Central memory CD8-positive, alpha-beta T cell (primary cell): ENCODE measurements at places on chromosomes 16 and 17.

DNA sequence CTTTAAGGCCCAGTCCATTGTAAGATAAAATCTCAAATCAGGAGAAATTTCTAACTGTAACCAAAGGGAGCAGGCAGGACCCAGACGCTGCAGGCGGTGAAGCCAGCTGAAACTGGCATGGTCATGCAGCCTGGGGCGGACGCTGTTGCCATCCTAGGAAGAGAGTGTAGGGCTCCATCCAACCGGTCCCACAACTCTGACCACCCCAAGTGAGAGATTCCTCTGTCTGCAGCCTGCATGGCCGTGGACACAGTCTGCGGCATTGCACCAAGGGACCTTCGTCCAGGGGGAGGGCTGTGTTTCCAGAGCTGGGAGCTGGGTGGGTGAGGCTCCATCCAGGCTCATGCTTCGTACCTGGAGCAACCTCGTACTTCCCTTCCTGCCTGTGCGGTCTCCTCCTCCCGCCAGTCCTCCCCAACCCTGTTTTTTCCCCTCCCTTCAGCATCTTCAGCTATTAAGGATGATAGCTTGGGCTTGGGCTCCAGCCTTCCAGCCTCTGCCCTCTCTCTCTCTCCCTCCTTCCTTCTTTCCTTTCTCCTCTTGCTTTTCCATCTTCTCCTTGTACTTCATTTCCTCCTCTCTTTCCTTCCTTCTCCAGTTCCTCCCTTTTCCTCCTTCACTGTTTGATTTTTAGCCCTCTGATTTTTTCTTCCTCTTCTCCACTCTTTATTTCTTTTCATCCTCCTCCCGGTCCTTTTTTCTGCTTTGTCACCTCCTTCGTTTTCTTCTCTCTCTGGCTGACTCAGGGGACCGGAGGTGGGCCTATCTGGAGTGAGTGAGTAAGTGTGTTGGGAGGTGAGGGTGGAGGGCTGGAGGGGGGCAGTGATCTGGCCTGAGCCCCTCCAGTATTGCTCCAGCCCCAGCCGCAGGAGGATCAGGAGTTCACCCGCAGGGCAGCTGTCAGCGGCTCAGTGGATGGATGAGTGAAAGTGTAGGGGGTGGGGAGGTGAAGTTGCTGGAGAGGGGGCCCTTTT lies 17.0 kb upstream of the LHX1 start:
- no peak overlapping the region for H3K27ac ChIP-seq
- no peak for DNase-seq
- peaks cover 4% of the 10 kb centered on the region for H3K36me3 ChIP-seq
- H3K4me3 ChIP-seq, result no peak overlapping the region

DNA sequence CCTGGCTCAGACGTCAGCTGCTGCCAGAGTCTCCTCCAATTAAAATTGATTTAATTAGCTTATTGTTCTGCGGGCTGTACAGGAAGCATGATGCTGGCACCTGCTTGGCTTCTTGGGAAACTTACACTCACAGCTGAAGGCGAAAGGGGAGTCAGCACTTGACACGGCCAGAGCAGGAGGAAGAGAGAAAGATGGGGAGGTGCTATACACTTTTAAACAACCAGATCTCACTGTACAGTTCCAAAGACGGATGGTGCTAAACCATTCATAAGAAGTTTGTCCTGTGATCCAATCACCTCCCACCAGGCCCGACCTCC lies 1.4 kb upstream of the PRDM7 start:
- peaks cover 21% of the 10 kb centered on the region for H3K27me3 ChIP-seq
- no peak overlapping the region for H3K27ac ChIP-seq
- DNase-seq, result no peak
- H3K36me3 ChIP-seq, result peaks cover 18% of the 10 kb centered on the region

DNA sequence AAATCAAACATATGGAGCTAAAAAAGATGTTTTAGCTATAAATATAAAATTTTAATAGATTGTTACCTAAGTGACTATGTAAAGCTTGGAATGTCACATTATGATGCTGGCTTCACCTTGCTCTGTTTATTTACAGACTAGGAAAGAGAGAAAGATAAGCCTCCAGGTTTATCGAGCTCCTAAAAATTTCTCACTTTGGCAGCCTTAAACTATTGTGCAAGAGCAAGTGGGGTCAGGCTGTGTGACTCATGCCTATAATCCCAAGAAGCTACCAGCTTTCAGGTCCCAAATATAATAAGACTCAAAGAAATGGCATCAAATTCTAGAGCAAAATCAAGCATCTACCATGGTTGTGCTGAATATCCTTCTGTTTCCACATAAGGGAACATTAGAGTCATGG lies 34.3 kb upstream of the PRSS54 start:
- no peak for DNase-seq
- H3K4me1 ChIP-seq, result no peaks in the 10 kb centered on the region
- no peak overlapping the region for H3K27ac ChIP-seq
- no peak overlapping the region for H3K4me3 ChIP-seq
- no peaks in the 10 kb centered on the region for H3K36me3 ChIP-seq
- H3K27me3 ChIP-seq, result peaks cover 61% of the 10 kb centered on the region

DNA sequence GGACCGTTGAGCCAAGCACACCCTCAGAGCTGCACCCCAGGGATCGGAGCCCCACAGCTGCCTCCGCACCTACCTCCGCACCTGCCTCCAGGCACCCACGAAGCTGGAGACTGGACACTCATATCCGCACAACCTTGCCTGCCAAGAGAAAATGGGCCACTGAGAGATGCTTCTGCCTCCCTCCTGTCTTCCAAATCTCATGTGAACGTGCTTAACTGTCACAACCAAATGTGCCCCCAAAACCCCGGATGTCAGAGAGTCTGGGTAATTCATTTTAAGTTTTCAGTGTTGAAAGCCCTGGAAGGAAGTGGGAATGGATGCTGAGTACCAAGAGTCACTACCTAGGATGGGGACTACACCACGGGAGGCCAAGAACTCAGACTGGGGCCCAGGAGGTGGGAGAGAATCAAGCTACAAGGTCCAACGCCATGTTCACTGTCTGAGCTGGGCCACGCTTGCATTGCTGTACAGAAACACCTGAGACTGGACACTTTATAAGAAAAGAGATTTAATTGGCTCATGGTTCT lies 49.5 kb upstream of the MEAK7 start:
- H3K36me3 ChIP-seq, result peaks cover 14% of the 10 kb centered on the region
- peak overlapping the region; percentile 90 for H3K27ac ChIP-seq
- no peak for DNase-seq
- no peaks in the 10 kb centered on the region for H3K27me3 ChIP-seq

DNA sequence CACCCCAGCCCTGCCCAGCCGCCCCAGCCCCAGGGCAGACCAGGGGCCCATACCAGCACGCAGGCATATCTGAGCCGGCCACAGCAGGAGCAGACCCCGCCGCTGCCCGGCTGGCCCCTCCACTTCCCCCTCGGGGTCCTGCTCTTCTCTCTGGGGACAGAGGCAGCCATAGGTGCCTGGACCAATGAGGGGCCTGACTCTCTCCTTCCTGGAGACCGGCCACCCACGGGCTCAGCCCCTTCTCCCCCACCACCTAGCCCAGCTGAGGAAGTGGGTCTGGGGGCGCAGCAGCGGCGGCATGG lies 3.8 kb downstream of the TMC6 start:
- DNase-seq, result no peak
- peak overlapping the region; percentile 84 for H3K27ac ChIP-seq
- peak overlapping the region; percentile 100 for H3K4me3 ChIP-seq
- peaks cover 85% of the 10 kb centered on the region for H3K36me3 ChIP-seq
- peaks cover 63% of the 10 kb centered on the region for H3K4me1 ChIP-seq

- no peak for DNase-seq
- H3K27me3 ChIP-seq, result peaks cover 56% of the 10 kb centered on the region
- H3K36me3 ChIP-seq, result no peaks in the 10 kb centered on the region
- no peak overlapping the region for H3K4me3 ChIP-seq
Measured at GRCh38 chr16:84281074-84281473, 13.6 kb upstream of the WFDC1 start.

- DNase-seq, result peak; percentile 58
- H3K36me3 ChIP-seq, result peaks cover 3% of the 10 kb centered on the region
- H3K4me3 ChIP-seq, result peak within 1 kb of the TSS; percentile 81
- H3K27me3 ChIP-seq, result peaks cover 35% of the 10 kb centered on the region
- no peak within 1 kb of the TSS for H3K27ac ChIP-seq
- peaks cover 1% of the 10 kb centered on the region for H3K4me1 ChIP-seq
Measured at GRCh38 chr17:43778337-43779144, at the start of gene DUSP3. Gene DUSP3 (minus strand): TSS chr17:43778977. CDS start chr17:43778924, 53 bp downstream.

DNA sequence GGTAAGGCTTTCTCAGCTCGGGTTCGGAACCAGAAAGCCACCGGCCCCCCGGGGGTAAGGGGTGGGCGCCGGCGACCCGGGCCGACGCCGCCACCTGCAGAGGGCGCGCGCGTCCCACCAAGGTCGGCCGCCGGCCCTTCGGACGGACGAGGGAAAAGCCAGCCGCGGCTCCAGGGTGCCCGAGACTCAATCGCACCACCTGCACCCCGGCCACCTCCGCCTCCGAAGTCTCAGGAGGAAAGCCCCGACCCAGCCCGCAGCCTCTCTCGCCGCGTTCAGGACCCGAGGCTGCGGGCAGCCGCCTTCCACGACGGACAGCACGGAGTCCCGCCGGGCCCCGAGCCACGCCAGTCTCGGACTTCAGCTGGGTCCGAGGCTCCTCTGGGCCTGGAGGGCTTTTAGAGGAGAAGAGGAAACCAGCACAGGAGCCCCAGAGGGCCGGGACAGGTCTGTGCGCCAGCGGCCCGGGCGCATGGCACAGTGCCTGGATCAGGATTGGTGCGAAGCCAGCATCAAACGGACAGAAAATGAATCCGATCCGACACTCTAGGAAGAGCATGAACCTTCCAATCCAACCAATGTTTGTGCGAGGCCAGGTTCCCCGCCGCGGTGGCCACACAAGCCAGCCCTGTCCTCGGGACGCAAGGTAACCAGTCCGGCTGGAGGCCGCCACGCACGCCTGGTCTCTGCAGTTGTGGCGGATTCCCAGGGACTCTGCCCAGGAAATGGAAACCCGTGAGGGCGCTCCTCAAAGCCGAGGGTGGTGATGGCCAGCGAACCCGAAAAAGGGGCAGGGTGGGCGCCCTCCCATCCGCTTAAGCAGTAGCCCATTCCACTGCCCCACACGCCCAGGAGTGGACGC lies 6.7 kb downstream of the CBX8 start:
- no peak overlapping the region for H3K4me3 ChIP-seq
- no peak overlapping the region for H3K27ac ChIP-seq
- H3K27me3 ChIP-seq, result peaks cover 52% of the 10 kb centered on the region
- H3K36me3 ChIP-seq, result peaks cover 6% of the 10 kb centered on the region

- no peak overlapping the region for H3K27ac ChIP-seq
- H3K27me3 ChIP-seq, result peaks cover 35% of the 10 kb centered on the region
- DNase-seq, result no peak
Measured at GRCh38 chr16:84266451-84266850, 26.6 kb upstream of the KCNG4 start.

- H3K36me3 ChIP-seq, result peaks cover 69% of the 10 kb centered on the region
- H3K4me1 ChIP-seq, result peaks cover 36% of the 10 kb centered on the region
- H3K27me3 ChIP-seq, result no peaks in the 10 kb centered on the region
- DNase-seq, result no peak
Measured at GRCh38 chr16:84088695-84089395, 27.9 kb downstream of the MBTPS1 start.

- peak overlapping the region; percentile 69 for H3K27ac ChIP-seq
- peaks cover 1% of the 10 kb centered on the region for H3K36me3 ChIP-seq
- H3K27me3 ChIP-seq, result no peaks in the 10 kb centered on the region
- H3K4me3 ChIP-seq, result peak overlapping the region; percentile 55
- no peak for DNase-seq
Measured at GRCh38 chr17:78315355-78316114, 44.3 kb downstream of the SOCS3 start.

DNA sequence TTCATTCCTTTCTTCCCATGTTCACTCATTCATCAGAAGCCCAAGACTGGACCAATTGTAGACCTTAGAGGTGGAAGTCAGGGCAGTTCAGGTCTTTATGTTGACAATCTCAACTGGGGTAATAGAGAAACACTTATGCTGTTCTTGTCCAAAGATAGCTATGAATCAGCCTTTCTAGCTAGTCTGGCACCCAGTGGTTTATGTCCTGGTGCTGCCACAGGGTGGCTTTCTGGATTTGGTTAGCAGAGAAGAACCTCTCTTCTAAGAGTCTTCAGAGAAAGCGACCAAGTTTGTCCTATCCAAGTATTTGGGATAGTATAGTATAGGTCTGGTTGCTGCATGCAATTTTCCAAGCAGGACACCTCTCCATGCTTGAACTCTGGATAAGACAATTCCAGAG lies 83.3 kb downstream of the NOG start:
- no peak overlapping the region for H3K27ac ChIP-seq
- H3K4me1 ChIP-seq, result peaks cover 39% of the 10 kb centered on the region
- no peak overlapping the region for H3K4me3 ChIP-seq
- peaks cover 30% of the 10 kb centered on the region for H3K27me3 ChIP-seq
- DNase-seq, result no peak
